Heart left ventricle (tissue), 16 donors: ENCODE measurements at places on chromosomes 6 and 20. TPM values are rescaled to one million over a fixed set of nuclear protein-coding genes. Genes with fewer than 3 reads are reported as not detected.

DNA sequence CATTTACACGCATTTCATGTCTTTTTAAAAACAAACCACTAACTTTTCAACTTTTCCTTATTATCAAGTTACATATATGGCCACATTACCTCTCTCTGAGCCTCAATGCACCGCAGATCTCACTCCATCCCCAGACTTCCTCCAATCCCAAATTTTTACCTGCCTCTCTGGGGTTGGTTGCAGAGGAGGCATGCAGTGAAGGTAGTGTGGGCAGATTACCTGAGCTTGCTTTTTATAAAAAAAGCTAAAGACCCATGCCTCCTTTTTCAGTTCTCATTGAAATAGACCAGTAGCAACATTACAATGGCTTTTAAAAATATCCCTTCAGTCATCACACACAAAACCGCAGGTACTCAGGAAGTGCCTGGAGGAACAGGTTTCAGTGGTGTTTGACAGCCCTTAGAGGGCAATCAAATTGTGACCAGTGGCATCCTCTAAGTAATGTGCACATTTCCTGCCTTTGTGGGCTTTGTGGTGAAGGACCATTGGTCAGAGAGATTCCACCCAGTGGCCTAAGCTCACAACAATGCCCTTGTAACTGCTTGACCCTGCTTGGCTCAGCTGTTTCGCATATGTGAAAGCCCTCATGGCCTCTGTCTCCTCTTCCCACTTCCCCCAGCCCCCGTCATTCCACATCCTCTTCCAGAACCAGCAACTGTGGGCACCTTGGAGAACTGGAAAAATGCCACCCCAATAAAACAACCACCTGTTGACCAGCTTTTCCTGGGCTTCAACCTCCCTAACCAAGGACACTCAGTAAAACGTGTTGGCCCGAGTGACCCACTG is 30.2 kb upstream of the IL17A start:
- no peaks in the 10 kb centered on the region for H3K36me3 ChIP-seq
- no peaks in the 10 kb centered on the region for H3K27me3 ChIP-seq
- no peak overlapping the region for H3K27ac ChIP-seq
- H3K4me3 ChIP-seq: no peak overlapping the region

SNX5 gene
- 36.6 TPM for total RNA-seq

GRCh38 chr6:161139766-161140553 is 133.9 kb downstream of the AGPAT4 start:
- no peak for DNase-seq
- H3K4me1 ChIP-seq: no peaks in the 10 kb centered on the region

- peaks cover 34% of the 10 kb centered on the region for H3K27me3 ChIP-seq
- no peaks in the 10 kb centered on the region for H3K4me1 ChIP-seq
- no peaks in the 10 kb centered on the region for H3K36me3 ChIP-seq
Observed at GRCh38 chr6:34157236-34157830, 11.4 kb upstream of the GRM4 start.

DNA sequence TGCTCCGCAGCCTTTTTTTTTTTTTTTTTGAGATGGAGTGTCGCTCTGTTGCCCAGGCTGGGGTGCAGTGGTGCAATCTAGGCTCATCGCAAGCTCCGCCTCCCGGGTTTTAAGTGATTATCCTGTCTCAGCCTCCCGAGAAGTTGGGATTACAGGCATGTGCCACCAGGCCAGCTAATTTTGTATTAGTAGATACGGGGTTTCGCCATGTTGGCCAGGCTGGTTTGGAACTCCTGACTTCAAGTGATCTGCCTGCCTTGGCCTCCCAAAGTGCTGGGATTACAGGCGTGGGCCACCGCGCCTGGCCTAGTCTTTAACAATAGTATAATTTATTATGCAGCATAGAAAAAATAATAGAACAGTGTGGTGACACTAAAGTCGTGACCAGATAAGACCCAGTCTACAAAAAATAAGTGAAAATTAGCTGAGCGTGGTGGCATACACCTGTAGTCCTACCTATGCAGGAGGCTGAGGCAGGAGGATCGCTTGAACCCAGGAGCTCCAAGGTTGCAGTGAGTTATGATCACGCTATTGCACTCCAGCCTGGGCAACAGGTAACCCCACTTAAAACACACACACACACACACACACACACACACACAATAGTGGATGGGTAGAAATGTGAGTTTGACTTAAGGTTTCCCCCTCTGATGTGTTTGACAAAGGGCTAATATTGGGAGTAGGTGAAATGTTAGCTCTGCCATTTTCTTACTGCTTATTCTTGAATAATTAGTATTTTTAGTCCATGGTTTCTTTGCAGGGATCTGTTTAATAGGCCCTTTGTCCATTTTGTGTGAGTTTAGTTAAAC is 6.5 kb downstream of the PIM1 start:
- H3K4me1 ChIP-seq: peaks cover 11% of the 10 kb centered on the region
- no peak overlapping the region for H3K4me3 ChIP-seq
- no peaks in the 10 kb centered on the region for H3K27me3 ChIP-seq
- H3K27ac ChIP-seq: no peak overlapping the region
- H3K36me3 ChIP-seq: no peaks in the 10 kb centered on the region

PRR18 gene
- 0.09 TPM for total RNA-seq

GRCh38 chr6:166784691-166785090 is 157.6 kb upstream of the RPS6KA2 start:
- H3K4me3 ChIP-seq: no peak overlapping the region
- H3K27me3 ChIP-seq: no peaks in the 10 kb centered on the region
- no peak overlapping the region for H3K27ac ChIP-seq
- no peaks in the 10 kb centered on the region for H3K4me1 ChIP-seq
- no peaks in the 10 kb centered on the region for H3K36me3 ChIP-seq
- DNase-seq: no peak

DNA sequence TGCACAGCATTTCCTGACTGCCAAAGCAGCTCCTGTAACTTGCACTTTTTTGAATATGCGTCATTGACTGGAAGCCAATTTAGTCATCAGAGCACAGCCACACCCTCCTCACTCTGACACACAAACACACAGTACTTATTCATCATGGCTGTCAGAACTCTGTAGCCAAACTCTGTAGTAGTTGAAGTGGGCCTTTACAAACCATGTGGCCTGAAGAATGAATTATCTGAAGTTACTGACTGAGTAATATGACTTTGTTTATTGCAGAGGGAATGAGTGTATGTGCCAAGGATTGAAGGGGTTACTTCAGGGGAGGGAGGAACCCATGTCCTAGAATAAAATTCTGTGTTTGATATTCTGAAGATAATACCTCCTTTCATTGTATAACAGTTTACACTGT is 102.7 kb downstream of the FIG4 start:
- peak overlapping the region; percentile 63 for H3K27ac ChIP-seq
- no peaks in the 10 kb centered on the region for H3K36me3 ChIP-seq
- DNase-seq: no peak

DNA sequence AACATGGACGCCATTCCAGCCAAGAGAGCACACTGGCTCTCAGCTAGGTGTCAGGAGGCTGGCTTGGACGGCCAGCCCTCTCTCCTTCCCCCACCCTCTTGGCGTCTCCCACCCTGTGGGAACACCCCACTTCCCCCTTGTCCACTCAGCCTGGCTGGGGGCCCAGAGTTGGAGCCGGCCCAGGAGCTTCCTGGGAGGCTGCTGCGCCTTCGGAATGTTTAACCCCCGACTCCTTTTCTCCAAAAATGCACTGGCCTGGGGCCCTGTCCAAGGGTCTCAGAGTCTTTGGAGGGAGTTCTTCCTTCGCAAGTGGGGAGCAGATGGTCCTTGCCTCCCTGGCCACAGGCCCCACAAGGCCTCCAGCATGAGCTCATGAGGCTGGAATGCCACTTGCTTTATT is 4.1 kb downstream of the ADAM33 start:
- no peak overlapping the region for H3K4me3 ChIP-seq
- peaks cover 31% of the 10 kb centered on the region for H3K4me1 ChIP-seq
- H3K27ac ChIP-seq: peak overlapping the region; percentile 34
- H3K27me3 ChIP-seq: peaks cover 14% of the 10 kb centered on the region
- no peak for DNase-seq
- H3K36me3 ChIP-seq: no peaks in the 10 kb centered on the region

- no peak overlapping the region for H3K4me3 ChIP-seq
- H3K27ac ChIP-seq: no peak overlapping the region
- no peak for DNase-seq
- peaks cover 38% of the 10 kb centered on the region for H3K4me1 ChIP-seq
Observed at GRCh38 chr6:79062708-79063107, 15.3 kb downstream of the PHIP start.

BPI gene
- total RNA-seq: 2.9 TPM

- no peaks in the 10 kb centered on the region for H3K36me3 ChIP-seq
- no peaks in the 10 kb centered on the region for H3K27me3 ChIP-seq
- DNase-seq: no peak
- no peak overlapping the region for H3K4me3 ChIP-seq
Observed at GRCh38 chr6:154345811-154346210, 10.8 kb downstream of the IPCEF1 start.

- no peaks in the 10 kb centered on the region for H3K27me3 ChIP-seq
- no peak overlapping the region for H3K4me3 ChIP-seq
- DNase-seq: no peak
- peaks cover 40% of the 10 kb centered on the region for H3K4me1 ChIP-seq
- no peaks in the 10 kb centered on the region for H3K36me3 ChIP-seq
Observed at GRCh38 chr6:129670634-129671033, 39.3 kb downstream of the ARHGAP18 start.
